ENCODE measurements at places on chromosomes 12 and 14.

DNA sequence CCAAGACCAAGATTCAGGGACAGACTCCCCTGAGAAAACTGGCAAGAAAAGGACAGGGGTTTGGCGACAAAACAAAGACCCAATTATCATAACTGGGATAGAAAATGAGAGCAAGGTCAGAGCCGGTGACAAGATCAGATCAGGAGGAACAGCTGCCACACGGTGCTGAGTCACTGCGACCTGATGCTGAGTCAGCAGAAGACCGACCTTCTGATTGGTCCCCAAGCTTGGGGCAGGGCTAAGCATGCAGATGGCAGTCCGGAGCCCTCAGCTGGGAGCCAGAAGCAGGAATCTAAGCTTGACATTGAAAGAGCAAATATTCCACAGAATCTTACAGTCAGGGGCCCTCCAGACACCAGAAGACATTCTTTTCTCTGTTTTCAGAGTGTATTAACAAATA is 19.1 kb upstream of the ARMH4 start:
- DNase-seq: peak; percentile 65

- DNase-seq: no peak
Measured at GRCh38 chr14:49876563-49877127, 16.2 kb upstream of the ARF6 start.

- no peak for DNase-seq
Measured at GRCh38 chr14:93249128-93249831, 42.2 kb downstream of the UBR7 start.

GRCh38 chr12:118188690-118189371 is 52.9 kb downstream of the PEBP1 start:
- DNase-seq: no peak

- DNase-seq: no peak
Measured at GRCh38 chr12:88437226-88437625, 143.0 kb downstream of the KITLG start.

- DNase-seq: no peak
Measured at GRCh38 chr12:127749416-127749815, 517.6 kb upstream of the TMEM132C start.

DNA sequence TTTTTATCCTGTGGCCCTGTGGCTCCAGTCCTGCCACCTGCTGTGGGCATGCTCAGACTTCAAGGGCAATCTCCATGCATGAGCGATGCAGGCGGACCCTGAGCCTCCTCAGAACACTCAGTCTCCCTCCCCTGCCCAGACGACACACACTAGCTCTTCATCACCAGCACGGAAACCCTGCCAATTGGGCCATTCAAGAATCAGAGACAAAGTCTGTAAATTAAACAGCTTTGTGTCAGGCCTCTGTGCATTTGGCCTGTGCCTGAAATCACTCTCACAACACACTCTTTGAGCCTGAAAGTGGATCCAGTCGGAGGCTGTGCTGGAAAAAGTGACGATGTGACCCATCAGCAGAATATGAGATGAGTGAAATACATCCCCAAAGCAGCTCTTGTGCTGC is 12.5 kb downstream of the POU6F1 start:
- DNase-seq: no peak

- DNase-seq: peak; percentile 9
Measured at GRCh38 chr12:110199339-110200123, 75.4 kb downstream of the IFT81 start.

DNA sequence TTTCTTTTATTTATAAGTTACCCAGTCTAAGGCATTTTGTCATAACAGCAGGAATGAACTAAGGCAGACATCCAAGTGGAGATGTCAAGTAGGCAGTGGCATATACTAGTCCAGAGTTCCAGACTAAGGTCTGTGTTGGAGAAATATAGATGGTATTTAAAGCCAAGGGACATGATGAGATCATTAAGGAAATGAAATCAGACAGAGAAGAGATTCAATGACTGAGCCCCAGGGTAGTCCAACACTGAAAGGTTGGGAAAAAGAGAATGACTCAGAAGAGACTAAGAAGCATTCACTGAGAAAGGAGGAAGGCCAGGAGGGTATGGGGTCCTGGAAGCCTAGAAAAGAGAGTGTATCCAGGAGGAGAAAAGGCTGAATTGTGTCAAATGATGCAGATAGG is 442.2 kb upstream of the CCDC196 start:
- no peak for DNase-seq

GRCh38 chr14:85572845-85573244 is 42.9 kb downstream of the FLRT2 start:
- no peak for DNase-seq

DNA sequence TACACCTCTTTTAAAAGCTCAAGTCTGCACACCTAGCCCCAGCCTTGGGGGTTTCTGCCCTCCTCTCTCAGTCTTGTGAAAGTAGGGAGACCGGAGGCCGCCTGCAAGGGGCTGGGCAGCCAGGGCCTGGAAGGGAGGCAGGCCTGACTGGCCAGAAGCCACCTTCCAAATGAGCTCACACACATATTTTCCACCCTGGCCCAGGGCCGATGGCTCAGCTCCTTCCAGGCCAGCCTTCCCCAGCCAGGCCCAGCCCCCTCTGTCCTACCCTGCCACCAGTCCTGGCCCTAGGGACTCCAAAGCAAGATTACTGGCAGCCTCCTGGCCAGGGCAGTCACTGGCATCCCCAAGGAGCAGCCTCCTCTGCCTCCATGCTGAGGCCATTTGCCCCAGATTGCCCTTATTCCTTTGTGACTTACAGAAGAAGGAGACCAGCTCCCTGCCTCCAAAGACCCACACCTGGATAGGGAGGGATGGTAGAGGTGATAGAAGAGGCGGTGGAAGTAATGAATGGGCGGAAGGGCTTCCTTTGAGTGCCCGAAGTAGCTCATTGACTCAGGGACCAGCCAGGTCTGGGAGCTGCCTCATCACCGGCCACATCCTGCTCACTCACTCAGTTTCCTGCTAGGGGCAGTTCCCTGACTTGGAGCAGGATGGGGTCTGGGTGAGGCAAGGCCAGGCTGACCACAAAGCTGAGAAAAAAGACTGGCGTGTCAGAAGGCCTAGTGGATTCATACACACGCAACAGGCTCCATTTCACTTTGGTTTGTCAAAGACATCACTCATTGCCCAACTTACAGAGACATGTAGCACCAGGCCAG is 14.8 kb downstream of the MMP14 start:
- peak; percentile 40 for DNase-seq

DNA sequence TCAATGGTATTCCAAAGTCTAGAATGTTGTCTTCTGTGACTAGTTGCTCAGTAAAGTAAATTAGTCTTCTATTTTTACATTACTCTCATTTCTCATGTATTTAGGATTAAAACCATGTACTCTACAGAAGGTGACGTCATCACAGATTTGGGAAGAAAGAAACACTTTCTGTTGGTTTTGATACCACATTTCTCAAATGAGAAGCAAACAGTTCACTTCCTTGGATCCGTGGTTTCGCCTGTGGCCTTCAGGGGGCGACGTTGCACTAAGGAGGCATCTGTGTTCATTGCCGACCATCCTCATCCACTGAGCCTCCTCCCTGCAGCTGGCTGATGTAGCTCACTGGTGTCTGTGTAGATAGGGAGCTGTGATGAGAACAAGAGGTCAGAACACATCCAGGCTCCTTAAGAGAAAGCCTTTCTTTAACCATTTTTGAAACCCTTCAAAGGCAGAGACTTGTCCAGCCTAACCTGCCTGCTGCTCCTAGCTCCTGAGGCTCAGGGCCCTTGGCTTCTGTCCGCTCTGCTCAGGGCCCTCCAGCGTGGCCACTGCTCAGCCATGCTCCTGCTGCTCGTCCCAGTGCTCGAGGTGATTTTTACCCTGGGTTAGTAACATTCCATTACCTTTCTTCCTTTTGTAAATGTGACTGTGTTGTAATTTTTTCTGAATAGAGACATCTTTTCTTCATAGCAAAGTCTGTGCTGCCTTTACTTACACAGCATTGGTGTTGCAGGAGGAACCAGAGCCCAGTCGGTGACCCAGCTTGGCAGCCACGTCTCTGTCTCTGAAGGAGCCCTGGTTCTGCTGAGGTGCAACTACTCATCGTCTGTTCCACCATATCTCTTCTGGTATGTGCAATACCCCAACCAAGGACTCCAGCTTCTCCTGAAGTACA is 220.6 kb upstream of the OR4E1 start:
- peak; percentile 67 for DNase-seq

GRCh38 chr14:100297320-100298300 is 8.6 kb downstream of the SLC25A29 start:
- DNase-seq: no peak

- no peak for DNase-seq
Measured at GRCh38 chr12:129084875-129085826, 231.9 kb downstream of the GLT1D1 start.

- DNase-seq: no peak
Measured at GRCh38 chr14:104151566-104152245, 13.3 kb downstream of the KIF26A start.

DNA sequence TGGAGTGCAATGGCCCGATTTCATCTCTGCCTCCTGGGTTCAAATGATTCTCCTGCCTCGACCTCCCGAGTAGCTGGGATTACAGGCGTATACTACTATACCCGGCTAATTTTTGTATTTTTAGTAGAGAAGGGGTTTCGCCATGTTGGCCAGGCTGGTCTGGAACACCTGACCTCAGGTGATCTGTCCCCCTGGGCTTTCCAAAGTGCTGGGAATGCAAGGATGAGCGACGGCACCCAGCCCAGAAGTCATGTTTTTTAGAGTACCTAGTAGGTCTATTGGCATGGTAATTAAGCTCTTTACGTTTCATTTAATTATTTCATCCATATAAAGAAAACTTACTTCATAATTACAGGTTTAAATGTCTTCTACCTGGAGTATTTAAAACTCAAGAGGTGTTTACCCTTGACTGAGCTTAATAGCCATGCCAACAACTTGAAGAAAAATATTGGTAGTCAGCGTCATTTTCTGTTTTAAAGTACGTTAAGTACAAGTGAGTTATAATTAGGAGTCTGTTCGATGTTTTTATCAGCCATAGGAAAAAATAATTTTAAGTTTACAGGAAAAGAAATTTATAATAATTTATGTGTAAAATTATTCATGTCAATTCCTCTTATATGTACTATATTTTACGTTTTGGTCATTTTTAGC is 4.0 kb downstream of the TMPO start:
- DNase-seq: no peak

DNA sequence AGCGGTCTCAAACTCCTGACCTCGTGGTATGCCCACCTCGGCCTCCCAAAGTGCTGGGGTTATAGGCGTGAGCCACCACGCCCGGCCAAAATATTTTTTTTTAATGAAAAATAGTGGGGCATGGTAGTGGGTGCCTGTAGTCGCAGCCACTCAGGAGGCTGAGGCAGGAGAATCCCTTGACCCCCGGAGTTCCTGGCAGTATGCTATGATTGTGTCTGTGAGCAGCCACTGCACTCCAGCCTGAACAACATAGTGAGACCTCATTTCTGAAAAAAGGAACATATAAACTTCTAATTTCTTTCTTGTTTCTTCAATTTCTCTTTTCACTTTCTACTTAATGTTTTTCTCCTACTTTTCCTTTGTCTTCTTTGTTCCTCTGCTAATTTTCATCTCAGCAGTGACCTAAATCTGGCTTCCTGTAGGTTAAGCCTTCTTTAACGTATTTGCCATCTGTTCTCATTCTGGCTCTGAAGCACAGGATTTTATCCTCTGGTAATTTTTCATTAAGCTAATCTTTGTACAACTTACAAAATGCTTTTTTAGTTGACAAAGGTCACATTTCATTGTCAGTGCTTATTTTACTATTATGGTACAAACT is 4.5 kb upstream of the RPGRIP1 start:
- DNase-seq: no peak

- DNase-seq: peak; percentile 7
Measured at GRCh38 chr12:103626498-103626897, 39.4 kb downstream of the STAB2 start.

DNA sequence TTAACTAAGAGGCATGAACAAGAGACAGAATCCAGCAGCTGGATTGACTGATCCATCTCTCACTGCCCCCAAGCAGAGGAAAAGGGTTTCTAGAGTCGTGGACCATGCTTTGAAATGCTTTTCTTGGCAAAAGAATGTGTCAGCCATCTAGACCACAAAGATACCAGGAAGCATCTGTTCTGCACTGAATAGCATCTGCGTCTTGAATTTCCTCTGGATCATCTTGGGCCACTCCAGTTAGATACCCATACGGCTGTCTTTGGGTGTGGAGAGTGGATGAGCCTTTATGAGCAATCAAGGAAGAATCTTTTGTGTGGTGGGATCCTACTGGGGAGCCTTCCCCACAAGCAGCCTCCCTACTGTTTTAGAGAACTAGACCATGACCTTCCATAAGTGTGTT is 16.0 kb upstream of the RFX4 start:
- no peak for DNase-seq

DNA sequence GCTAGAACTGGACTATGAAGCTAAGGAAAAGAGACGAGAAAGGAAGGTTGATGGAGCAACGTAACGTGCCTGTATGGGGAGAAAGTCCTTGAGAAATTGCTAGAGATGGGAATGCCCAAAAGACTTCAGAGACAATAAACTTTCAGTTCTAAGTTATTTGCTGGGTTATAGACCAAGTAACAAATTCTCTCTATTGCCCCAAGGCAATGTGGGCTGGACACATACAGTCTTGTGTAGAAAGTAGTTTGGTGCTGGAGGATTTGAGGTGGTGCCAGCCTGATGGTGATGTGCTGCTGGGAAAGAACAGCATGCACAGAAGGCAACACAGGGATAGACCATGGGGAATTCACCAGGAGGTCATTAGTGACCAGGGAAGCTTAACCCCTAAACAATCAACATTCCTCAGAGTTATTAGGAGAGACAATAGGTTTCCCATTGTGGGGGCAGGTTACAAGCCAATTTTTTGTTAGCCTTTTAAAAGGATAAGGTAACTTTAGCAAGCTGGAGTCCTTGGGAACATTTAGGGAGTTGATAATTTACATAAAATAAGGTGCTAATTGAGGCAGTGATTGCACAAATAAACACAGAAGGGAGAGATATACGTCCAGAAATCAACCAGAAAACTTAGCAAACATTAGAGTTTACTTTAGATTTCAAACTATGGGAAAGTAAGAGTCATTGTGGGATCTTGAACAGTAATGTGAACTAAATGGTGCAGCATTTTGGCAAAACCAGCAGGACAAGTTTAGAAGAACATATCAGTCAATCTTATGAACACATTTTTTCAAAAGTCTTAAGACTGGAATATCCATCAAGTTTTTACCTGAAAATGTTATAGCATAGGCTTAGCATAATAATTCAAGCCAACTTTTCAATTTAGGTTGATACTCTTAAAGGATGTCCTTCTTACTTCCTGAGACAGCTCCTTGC is 61.4 kb downstream of the LMNTD1 start:
- DNase-seq: no peak

DNA sequence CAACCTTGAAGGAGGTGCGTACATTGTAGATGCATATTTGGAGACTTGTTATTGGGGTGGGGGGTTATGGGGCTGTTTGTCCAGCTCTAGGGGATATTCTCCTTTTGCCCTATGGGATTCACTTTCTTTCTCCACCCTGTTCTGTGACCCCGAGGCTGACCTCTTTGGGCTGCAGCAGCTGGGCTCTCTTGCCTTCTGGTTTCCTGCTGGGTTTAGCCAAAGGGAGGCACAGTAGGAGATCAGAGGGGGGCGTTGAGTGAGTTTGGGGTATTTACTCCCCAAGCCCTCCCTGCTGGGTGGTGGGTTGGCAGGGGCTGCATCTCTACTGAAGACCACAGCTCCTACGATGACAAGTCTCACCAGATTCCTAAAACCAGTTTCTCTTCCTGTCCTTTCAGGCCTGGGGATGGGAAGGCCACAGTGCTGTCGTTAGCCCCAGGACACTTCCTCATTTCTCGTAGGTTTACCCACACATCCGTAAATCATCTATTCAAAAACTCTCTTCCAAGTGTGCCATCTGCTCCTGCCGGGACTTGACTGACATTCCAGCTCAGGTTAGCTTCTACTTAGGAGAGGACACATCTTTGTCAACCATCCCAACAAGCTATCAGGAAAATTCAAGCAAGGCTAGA is 127.1 kb downstream of the TMEM30B start:
- no peak for DNase-seq

GRCh38 chr14:101472518-101472849 is 88.8 kb upstream of the DIO3 start:
- DNase-seq: no peak

Measured in stimulated activated CD4-positive, alpha-beta T cell treated with anti-CD3 and anti-CD28 coated beads, Interleukin-15, amount 100 ng/mL, for 24 hours (primary cell).